ENCODE measurements at places on chromosomes 11 and 22. TPM values are rescaled to one million over a fixed set of nuclear protein-coding genes. Genes with fewer than 3 reads are reported as not detected.

DNA sequence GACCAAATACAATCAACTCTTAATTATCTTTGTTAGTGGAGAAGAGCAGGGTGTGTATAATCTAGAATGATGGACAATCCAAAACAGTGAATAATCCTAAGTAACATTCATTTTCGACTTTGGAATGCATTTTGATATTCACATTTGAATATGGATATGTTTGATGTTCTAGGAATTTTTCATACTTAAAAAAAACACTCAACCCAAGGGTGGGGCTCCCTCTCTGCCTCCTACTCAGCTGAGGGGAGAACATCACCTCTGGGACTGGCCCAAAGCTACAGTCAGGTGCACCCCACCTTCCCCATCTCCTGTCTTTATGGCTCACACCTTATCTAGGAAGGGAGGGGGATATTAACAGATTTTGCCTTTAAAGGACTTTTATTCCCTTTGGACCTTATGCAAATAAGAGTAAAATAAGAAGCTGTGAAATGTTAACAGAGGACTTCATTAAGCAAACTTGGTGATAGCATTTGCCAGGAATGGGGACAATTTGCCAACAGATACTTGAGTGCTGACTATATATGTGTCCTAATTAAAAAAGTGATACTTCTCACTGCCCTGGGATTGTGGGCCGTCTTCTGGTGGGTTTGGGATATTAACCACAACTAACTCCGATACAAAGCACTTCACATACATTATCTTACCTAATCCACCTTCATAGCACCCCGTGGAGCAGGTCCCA is 187.0 kb downstream of the ST3GAL4 start:
- H3K36me3 ChIP-seq, result no peaks in the 10 kb centered on the region
- H3K4me1 ChIP-seq, result no peaks in the 10 kb centered on the region
- no peak overlapping the region for H3K4me3 ChIP-seq

Gene GGTLC3
- total RNA-seq, result not detected

Gene MPPED2
- total RNA-seq, result not detected

- H3K36me3 ChIP-seq, result no peaks in the 10 kb centered on the region
- DNase-seq, result no peak
- H3K27me3 ChIP-seq, result no peaks in the 10 kb centered on the region
Measured at GRCh38 chr11:41309111-41309522, 150.3 kb downstream of the LRRC4C start.

Gene OR51E2
- total RNA-seq, result not detected

Gene OR4C46
- not detected for total RNA-seq

GRCh38 chr11:38460429-38460828 is 1862.4 kb upstream of the RAG2 start:
- no peak for DNase-seq
- no peak overlapping the region for H3K27ac ChIP-seq
- H3K4me1 ChIP-seq, result no peaks in the 10 kb centered on the region
- H3K36me3 ChIP-seq, result no peaks in the 10 kb centered on the region
- H3K4me3 ChIP-seq, result no peak overlapping the region

Gene LDLRAD3
- 19.0 TPM for total RNA-seq
